T follicular helper cell (primary cell): ENCODE measurements at places on chromosomes 12 and 14.

DNA sequence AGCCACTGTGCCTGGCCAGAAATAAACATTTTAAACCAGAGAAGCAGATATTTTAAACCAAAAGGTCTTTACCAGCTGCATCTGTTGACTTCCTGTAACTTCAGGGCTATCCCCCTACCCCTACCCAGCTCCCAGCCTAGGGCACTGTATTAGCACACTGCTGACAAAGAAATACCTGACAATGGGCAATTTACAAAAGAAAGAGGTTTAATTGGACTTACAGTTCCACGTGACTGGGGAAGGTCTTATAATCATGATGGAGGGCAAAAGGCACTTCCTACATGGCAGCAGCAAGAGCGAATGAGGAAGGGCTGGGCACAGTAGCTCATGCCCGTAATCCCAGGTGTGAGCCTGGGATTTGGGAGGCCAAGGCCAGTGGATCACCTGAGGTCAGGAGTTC is 26.0 kb downstream of the GEMIN2 start:
- no peak for DNase-seq

- no peak for DNase-seq
Observed at GRCh38 chr12:84994426-84994825, 41.7 kb downstream of the TSPAN19 start.

- no peak for DNase-seq
Observed at GRCh38 chr12:104183443-104183842, 32.1 kb upstream of the TXNRD1 start.

- no peak for DNase-seq
Observed at GRCh38 chr14:39181026-39181692, 6.1 kb downstream of the PNN start.

DNA sequence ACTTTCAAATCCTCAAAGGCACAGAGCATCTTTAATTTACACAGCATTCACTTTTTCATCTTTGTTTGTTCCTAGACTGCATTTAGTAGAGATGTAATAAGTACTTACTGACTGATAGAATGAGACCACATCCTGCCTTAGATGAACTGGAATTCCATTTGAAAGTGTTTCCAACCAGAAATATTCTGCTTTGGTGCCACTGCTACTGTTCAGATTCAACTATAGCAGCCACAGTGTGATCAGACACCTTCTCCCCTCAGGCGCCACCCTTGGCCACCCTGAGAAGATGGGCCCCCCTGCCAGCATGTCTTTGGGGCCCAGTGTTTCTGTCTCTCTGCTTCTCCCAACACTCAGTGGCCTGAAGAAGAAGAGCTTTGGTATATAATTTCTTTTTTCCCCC is 449.1 kb downstream of the RAD51B start:
- DNase-seq: no peak

DNA sequence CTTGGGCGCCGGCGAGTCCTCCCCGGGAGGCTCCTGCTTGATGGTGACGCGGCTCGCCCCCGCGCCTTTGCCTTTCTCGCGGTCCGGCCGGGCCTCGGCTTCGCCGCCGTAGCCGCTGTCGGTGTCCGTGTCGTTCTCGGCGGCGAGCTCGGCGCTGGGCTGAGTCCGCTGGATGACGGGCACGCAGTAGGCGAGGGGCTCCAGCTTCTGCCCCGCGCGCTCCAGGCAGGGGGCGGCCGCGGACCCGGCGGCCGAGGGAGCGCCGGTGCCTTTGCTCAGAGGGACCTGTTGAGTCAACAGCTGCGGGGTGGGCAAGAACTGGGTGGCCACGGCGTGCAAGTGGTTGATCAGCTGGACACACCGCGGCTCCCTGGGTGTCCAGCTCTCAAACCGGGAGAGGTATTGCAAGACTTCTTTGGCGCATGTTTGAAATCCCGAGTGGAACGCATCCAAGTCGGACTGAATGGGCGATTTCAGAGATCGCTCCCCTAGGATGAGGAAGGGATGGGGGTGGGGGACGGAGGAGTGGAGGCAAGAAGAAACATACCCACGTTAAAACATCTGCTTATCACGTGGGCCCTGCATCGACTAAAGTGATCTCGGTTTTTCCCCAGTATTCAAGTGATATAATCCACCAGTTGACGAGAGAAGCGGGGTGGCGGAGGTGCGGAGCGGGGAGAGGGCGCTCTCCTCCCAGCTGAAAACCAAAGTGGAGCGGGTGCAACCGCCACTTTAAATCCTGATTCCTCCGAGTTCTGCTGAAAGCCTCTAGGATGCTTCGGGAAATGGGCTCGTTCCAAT is 2.0 kb downstream of the BHLHE41 start:
- no peak for DNase-seq

- DNase-seq: no peak
Observed at GRCh38 chr12:109581856-109582255, 8.3 kb downstream of the MVK start.

GRCh38 chr12:58980768-58981167 is 60.5 kb upstream of the LRIG3 start:
- no peak for DNase-seq

- no peak for DNase-seq
Observed at GRCh38 chr14:25252793-25253192, 202.8 kb upstream of the STXBP6 start.

DNA sequence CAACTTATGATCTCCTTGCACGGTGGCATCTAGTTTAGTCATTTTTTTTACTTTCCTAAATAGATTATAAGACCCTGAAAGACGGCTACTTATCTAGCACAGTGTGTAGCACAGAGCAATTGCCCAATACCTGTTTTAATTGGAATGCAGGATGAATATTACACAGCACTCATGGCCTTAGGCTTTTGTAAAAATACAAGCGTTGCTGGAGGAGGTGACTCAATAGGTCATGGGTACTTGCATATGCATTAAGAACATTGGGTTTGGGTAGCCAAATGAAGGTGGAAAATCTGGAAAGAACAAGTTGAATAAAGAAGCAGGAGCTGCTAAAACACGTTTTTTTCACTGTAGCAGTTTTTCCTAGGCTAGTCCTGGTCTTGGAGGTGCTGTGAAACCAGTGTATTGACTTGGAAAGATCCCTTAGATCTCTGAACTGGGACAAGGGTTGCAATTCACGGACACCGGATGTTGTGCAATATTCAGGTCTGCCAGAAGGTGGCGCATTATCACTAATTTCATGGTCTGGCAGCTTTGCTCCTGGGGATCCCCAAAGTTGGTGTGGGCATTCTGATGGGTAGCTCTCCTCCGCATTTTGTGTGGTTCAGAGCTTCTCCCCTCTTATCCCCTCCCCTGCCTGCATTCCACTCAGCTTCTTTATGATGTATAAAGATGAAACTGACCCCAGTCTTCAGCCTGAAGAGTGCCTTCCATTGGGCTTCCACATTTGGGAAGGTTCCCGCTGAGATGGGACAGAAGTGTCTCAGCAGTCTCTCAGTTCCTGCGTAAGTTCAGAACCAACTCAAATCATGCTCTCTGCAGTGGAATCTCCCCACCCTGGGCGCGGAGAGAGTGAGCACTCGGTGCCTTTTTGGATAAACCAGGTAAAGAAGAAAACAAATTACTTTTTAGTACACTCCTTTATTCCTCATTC is 278.3 kb downstream of the NRXN3 start:
- no peak for DNase-seq

- DNase-seq: no peak
Observed at GRCh38 chr14:60532442-60532841, 23.5 kb downstream of the SIX6 start.

- DNase-seq: no peak
Observed at GRCh38 chr12:107567876-107568619, 117.6 kb upstream of the PWP1 start.

DNA sequence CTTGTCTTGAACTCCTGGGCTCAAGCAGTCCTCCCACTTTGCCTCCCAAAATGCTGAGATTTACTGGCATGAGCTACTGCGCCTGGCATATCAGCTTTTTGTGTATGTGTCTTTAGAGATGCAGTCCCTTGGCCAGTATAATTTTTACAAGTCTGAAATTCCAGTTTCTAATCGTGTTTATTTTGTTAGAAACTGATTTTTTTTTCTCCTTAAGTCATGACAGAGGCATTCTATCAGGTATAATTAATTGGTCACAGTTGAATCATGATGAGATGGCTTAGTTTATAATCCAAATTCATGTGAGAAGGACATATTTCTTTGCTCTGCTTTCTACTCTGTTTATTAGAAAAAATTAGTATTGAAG is 98.9 kb downstream of the PCNX1 start:
- no peak for DNase-seq

DNA sequence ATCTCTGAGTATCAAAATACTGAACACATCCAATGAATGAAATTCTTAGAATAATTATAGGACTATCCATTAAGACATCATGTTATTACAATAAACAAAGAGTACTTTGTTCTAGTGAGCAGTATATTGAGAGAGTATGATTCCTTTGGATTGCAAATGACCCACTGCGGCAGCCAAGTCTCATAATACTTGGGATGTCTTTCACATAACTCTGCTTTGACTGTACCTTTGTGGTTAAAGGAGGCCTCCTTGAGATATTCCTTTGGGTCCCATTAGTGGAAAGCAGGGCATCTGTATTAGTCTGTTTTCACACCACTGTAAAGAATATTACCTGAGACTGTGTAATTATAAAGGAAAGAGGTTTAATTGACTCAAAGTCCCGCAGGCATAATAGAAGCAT is 593.8 kb downstream of the TRHDE start:
- no peak for DNase-seq

DNA sequence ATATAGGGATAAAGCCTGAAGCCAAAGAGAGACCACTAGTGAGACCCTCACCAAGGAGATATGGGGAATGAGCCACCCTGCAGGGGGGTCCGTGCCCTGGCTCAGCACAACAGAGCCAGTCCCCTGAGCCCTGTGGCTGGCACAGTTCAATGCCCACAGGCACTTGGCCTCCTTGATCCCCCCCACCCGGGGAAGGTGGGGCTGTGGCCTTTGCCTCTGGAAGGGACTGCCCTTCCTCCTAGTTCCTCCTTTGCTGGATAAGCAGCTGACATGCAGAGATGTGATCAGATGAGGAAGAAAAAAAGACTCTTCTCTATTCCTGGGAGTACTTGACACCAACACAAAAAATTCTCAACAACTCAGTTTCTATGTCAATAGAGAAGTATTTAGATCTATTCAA is 19.9 kb downstream of the TTC7B start:
- DNase-seq: no peak

DNA sequence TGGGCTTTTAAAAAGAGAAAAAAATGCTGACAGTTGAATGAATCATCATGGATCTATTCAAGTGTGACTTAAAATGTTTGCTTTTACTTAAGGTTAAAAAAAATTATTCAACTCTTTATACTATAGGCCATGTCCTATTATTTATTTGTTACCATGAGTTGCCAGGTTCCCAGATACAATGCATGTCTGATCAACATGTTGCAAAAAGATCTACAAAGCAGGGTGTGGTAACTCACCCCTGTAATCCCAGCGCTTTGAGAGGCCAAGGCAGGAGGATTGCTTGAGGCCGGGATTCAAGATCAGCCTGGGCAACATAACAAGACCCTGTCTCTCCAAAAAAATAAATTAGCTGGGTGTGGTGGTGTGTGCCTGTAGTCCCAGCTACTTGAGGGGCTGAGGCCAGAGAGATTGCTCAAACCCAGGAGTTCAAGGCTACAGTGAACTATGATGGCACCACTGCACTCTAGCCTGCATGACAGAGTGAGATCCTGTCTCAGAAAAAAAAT is 460.8 kb downstream of the BCAT1 start:
- DNase-seq: no peak

GRCh38 chr12:54126696-54127537 is 61.9 kb downstream of the SMUG1 start:
- DNase-seq: no peak

GRCh38 chr12:49244176-49244575 is 20.7 kb upstream of the TUBA1C start:
- no peak for DNase-seq

GRCh38 chr12:131912518-131913274 is 16.4 kb upstream of the PUS1 start:
- DNase-seq: no peak

DNA sequence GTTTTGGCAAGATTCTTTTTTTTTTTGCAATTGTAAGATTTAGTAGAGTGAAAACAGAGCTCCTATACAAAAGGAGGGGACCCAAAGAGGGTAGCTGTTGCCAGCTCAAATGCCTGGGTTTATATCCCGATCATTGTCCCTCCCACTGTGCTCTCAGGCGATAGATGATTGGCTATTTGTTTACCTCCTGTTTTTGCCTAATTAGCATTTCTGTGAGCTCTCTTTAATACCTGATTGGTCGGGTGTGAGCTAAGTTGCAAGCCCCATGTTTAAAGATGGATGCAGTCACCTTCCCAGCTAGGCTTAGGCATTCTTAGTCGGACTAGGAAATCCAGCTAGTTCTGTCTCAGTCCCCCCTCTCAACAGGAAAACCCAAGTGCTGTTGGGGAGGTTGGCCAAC is 1.9 kb downstream of the EXOC3L4 start:
- no peak for DNase-seq

GRCh38 chr12:56521590-56522371 is at the start of gene RBMS2:
RBMS2 (plus strand) TSS chr12:56521820; CDS start chr12:56522024, 204 bp downstream.
- peak; percentile 26 for DNase-seq

- DNase-seq: no peak
Observed at GRCh38 chr12:633731-634130, 29.5 kb downstream of the NINJ2 start.

DNA sequence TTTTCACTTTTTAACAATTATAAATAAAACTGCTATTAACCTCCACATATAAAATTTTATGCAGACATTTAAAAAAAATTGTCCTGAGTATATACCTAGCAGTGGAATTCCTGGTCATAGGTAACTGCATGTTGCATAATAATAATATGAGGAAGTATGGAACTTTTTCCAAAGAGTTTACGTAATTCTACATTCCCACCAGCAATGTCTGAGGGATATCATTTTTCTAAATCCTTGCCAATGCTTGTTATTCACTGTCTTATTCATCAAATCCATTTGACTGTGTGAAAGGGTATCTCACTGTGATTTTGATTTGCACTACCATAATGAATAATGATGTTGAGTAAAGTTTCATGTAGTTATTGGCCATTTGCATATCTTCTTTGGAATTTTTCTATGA is 393.8 kb downstream of the LRFN5 start:
- no peak for DNase-seq

DNA sequence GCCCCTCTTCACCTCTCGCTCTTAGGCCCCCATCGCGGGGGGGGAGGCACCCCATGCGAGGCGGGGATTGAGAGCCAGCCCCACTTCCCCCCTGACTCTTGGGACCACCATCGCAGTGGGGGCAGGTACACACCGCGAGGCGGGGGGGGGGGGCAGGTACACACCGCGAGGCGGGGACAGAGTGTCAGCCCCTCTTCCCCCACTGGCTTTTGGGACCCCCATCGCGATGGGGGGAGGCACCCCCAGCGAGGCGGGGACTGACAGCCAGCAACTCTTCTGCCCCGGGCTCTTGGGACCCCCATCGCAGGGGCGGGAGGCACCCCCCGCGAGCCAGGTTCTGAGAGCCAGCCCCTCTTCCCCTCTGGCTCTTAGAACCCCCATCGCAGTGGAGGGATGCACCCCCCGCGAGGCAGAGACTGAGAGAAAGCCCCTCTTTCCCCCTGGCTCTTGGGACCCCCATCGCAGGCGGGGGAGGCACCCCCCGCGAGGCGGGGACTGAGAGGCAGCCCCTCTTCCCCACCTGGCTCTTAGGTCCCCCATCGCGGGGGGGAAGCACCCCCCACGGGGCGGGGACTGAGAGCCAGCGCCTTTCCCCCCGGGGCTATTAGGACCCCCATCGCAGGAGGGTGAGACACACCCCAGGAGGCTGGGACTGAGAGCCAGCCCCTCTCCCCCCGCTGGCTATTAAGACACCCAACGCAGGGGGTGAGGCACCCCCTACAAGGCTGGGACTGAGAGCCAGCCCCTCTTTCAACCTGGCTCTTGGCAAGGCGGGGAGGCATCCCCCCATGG is 196.5 kb upstream of the PZP start:
- peak; percentile 57 for DNase-seq
